HuH-7 (cell line): ENCODE measurements at places on chromosomes 7 and 10.

DNA sequence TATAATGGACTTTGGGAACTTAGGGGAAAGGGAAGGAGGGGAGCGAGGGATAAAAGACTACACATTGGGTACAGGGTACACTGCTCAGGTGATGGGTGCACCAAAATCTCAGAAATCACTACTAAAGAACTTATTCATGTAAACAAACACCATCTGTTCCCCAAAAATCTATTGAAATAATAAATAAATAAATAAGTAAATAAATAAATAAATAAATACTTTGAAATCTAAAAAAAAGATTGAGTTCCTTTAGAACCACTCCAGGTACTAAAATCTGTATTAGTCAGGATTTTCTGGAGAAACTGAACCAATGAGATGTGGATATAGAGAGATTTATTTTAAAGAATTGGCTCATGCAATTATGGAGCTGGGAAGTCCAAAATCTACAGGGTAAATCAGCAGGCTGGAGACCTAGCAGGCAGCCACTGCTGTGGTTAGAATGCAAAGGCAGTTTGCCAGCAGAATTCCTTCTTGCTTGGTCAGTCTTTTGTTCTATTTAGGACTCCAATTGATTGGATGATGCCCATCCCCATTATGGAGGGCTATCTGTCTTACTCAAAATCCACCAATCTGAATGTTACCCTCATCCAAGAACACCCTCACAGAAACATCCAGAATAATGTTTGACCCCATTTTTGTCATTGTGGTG, 8.9 kb downstream of the IGFBP1 start:
- no peak for DNase-seq

- DNase-seq = no peak
These were observed 237.9 kb upstream of the MYO3A start for GRCh38 chr10:25696013-25696708.

GRCh38 chr7:33444511-33444910, 315.1 kb downstream of the BBS9 start:
- no peak for DNase-seq

DNA sequence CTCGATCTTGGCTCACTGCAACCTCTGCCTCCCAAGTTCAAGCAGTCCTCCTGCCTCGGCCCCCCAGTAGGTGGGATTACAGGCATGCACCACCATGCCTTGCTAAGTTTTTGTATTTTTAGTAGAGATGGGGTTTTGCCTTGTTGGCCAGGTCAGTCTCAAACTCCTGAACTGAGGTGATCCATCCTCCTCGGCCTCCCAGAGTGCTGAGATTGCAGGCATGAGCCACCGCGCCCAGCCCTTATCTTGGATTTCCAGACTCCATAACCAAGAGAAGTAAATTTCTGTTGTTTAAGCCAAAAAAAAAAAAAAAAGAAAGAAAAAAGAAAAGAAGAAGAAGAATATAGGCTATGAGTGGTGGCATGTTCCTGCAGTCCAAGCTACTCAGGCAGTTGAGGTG, 53.3 kb upstream of the RABGEF1 start:
- no peak for DNase-seq

DNA sequence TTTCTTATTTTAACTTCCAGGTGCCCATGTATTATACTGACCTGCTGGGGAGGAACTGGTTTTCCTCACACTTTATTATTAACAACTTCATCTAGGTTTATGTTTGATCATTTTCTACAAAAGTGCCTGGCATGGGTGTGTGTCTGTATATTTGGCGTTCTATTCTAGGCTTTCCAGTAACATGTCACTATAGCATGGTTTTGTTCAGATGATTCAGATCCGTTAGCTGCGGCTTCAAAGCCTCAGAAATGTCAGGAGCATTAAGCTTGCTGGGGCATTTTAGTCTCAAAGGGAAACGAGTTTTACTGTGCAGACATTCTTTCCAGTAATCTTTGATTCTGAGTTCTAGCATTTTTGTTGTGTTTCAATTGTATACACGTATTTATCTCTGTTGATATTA, 2.3 kb downstream of the INPP5A start:
- DNase-seq = no peak

DNA sequence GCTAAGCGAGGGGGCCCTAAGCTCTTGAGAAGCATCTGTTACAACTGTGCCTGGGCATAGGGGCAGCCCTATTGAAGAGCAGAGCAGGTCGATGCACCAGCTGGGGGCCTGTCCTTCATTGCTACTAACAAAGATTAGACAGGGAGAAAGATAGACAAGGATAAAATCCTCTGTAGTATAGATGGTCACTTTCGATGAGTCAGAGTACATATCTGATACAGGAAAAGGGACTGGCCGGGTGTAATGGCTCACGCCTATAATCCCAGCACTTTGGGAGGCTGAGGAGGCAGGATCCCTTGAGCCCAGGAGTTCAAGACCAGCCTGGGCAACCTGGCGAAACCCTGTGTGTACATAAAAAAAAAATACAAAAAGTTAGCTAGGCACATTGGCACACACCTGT, 13.6 kb downstream of the OPTN start:
- DNase-seq = no peak

DNA sequence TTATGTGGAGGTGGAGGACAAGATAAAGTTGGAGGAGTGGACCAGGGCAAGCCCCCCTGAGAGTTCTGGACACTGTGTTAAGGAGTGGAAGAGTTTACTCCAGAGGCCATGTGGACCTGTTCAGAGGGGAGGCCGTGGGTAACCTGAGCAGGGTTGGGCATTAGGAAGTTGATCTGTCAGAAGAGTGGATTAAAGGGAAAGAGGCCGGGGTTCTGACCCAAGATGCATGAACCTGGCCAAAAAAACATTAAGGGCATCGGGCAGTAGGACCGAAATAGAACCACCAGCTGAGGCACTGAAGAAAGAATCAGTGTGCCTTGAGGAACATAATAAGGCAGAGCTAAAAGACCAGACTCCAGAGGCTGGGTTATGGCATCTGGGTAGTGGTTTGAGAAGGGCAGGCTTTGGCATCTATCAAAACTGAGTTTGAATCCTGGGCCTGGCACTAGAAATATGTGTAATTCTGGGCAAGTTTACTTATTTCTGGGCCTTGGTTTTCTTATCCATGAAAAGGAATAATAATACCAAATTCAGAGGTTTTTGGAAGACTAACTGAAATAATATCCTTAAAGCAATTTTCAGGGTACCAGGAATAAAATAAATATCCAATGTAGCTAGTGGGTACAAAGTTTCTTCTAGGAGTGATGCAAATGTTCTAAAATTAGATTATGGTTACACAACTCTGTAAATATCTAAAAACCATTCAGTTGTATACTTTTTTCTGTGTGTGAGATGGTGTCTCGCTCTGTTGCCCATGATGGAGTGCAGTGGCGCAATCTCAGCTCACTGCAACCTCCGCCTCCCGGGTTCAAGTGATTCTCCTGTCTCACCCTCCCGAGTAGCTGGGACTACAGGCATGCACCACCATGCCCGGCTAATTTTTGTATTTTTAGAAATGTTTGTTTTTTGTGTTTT, 10.9 kb upstream of the FRAT1 start:
- DNase-seq = no peak

DNA sequence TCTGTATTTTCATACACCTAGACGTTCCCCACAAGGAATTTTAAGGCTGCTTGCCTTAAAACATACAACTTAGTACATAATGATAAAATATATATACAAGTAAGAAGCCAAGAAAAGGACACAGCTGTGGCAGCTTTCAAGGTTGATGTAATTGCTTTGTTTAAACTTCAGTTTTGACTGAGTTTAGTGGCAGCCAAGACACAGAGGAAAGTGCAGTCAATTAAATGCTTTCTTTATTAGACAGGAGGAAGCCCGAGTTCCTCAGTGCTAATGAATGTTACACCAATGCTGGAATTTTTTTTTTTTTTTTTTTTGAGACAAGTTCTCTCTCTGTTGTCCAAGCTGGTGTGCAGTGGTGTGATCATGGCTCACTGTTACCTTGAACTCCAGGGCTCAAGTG, 11.2 kb upstream of the STK31 start:
- no peak for DNase-seq

GRCh38 chr7:3217166-3217565, 83.9 kb upstream of the SDK1 start:
- no peak for DNase-seq

GRCh38 chr7:36286226-36286625, 103.4 kb upstream of the ANLN start:
- no peak for DNase-seq

DNA sequence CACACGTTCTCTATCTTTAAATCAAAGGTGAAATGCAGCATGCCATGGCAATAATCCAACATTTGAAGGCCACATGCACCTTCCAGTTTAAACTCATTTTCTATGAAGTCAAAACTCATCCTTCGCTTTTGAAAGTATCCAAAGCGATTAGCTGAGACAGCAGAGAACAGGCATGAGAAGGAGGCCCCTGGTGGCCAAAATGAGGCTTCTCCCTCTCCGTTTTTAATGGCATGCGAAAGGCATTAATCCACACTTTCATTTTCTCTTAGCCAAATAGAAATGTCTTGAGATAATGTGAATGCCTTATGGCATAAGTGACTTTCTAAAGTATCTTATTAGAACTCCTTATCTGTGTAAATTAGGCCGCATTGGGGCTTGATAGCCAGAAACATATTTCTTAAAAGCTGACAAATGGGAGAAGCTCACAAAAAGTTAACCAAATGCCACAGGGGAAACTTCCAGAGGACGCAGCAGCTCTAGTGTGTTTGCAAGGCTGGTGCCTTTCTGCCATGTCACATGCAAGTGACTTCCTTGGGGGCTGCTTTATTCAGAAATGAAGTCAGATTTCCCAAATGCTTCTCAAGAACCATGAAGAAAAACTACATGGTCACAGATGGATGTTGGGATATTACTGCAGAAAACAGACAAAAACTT, 1189.6 kb downstream of the SORCS1 start:
- DNase-seq = peak; percentile 6

DNA sequence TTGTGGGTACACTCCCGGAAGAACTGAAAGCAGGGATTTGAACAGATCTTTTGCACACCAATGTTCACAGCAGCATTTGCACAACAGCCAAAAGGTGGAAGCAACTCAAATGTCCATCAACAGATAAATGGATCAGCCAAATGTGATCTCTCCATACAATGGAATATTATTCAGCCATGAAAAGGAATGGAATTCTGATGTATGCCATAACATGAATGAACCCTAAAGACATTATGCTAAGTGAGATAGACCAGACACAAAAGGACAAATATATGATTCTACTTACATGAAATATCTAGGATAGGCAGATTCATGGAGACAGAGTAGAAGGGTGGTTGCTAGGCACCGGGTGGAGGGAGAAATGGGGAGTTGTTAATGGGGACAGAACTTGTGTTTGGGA, 36.7 kb downstream of the CLEC2L start:
- DNase-seq = no peak

DNA sequence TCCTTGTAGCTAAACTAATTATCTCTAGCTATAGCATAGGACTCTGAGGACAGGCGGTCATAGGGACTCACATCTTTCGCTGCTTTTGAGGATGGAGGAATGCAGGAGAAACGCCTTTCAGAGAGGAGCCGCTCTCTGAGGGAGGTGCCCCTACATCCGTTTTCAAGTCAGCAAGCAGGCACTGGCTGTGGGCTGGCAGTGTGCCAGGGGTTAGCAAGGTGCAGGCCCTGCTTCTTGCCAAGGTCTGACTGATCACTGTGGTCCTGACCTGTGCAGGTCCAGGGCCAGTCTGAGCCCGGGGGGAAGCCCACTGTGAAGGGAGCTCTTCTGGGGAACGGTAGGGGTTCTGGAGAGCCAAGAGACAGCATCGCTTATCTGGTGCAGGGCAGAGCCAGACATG, 89.4 kb downstream of the SH3PXD2A start:
- DNase-seq = no peak

GRCh38 chr10:15898046-15898445, 37.7 kb upstream of the MINDY3 start:
- peak; percentile 17 for DNase-seq

- DNase-seq = no peak
These were observed 119.7 kb downstream of the ABLIM1 start for GRCh38 chr10:114538181-114538906.

DNA sequence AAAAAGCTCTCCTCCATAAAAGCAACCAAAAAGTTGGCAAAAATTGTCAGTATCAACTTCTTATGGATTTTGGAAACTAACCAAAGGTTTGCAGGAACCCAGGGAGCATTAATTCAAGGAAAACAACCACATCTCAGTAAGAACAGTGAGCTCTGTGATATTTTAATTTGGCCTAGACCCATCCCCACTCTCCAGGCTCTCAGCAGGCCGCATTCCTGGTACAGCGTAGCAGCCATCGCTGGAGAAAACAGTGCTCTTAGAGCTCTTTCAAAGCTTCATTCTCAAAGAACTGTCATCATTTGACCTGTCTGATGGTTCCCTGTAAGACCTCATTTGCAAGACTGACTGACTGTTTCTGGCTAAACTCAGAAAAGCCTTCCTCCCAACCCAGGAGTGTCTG, 81.9 kb downstream of the NUDCD3 start:
- DNase-seq = no peak

DNA sequence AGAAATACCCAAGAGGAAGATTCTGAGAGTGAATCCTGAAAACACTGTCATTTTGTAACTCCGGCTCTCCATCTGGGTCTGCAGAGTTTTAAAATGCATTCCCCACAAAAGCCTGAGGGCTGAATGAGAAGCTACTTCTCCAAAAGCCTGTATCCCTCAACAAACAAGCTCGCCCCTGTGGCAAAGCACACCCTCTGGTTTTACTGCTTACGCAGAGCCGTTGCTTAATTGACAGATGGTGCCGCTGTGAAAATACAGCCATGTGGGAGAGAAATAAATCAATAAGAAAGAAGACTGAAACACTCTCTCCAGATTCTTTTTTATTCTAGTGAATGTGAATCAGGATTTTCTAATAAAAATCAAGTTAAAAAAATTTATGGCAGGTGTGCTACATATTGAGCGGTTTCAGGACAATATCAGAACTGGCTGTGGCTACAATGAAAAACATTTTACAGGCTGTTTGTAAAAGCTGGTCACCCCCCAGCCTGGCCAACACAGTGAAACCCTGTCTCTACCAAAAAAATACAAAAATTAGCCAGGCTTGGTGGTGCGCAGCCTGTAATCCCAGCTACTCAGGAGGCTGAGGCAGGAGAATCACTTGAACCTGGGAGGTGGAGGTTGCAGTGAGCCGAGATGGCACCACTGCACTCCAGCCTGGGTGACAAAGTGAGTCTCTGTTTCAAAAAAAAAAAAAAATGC, 32.5 kb downstream of the C7orf33 start:
- DNase-seq = peak; percentile 47

- DNase-seq = peak; percentile 97
These were observed 169.4 kb downstream of the ARHGAP12 start for GRCh38 chr10:31759124-31759798.

GRCh38 chr7:64997164-64997908, 6.5 kb upstream of the ZNF117 start:
- DNase-seq = no peak

GRCh38 chr7:151925446-151926335, 30.6 kb upstream of the GALNTL5 start:
- no peak for DNase-seq
